ENCODE measurements at places on chromosomes 12 and 14.

DNA sequence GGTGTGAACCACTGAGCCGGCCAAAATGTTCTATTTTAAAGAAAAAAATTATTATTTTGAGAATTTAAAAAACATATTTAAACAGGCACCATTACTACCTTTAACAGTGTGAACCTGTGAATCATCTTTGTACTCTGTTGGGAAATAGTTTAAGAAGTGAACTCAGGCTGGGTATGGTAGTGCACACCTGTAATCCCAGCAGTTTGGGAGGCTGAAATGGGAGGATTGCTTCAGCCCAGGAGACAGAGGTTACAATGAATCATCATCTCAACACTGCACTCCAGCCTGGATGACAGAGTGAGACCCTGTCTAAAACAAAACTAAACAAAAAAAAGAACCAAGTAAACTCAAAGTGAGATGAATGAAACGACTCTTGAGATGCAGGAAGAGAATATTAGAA, 3.1 kb upstream of the WDR89 start:
- DNase-seq: no peak

GRCh38 chr14:101105045-101105444, 201.5 kb upstream of the RTL1 start:
- DNase-seq: no peak

GRCh38 chr12:108868781-108869180, 11.1 kb upstream of the DAO start:
- no peak for DNase-seq

DNA sequence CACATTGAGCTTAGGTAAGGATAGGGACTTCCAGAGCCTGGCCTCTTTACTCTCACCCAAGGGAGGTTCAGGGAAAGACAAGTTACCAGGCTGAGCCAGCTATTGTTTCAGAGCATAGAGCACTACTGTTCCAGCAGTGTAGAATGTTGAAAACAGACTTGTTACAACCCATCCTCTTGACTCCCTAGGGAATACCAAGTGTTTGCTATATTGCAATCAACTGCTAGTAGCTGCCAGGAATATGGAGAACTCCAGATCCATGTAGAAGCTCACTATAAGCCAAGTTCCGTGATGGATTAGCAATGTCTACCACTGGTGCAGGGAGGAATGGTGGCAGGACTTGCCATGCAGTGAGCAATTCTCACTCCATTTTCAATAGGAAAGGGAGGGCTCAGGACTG, 199.8 kb upstream of the RBM19 start:
- DNase-seq: no peak

DNA sequence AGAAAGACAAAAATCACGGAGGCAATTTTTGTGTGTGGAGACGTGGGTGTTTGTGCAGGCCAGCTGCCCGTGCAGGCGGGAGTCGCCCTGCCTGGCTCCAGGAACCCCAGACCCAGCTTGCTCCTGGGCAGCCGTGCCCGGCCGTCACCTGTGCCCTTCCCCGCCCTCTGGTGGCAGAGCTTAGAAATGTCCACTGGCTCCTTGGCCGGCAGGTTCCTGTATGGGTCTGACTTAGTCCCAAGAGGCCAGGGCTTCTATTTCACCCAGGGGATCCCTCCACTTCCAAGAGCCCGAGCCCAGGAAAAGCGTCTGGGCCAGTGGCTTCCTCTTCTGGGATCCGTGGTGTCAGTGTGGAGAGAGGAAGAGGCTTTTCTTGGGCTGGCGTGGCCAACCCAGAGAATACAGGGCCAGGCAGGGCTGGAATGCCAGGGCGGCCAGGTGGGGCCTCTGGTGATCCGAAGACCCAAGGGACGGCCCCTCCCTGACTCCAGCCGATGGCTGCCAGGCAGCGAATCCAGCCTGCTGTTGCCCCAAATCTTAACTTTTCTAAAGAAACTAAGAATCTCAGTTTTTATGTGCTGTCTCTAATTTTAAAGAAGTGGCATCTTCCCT, 120.9 kb downstream of the TMEM132C start:
- DNase-seq: no peak

DNA sequence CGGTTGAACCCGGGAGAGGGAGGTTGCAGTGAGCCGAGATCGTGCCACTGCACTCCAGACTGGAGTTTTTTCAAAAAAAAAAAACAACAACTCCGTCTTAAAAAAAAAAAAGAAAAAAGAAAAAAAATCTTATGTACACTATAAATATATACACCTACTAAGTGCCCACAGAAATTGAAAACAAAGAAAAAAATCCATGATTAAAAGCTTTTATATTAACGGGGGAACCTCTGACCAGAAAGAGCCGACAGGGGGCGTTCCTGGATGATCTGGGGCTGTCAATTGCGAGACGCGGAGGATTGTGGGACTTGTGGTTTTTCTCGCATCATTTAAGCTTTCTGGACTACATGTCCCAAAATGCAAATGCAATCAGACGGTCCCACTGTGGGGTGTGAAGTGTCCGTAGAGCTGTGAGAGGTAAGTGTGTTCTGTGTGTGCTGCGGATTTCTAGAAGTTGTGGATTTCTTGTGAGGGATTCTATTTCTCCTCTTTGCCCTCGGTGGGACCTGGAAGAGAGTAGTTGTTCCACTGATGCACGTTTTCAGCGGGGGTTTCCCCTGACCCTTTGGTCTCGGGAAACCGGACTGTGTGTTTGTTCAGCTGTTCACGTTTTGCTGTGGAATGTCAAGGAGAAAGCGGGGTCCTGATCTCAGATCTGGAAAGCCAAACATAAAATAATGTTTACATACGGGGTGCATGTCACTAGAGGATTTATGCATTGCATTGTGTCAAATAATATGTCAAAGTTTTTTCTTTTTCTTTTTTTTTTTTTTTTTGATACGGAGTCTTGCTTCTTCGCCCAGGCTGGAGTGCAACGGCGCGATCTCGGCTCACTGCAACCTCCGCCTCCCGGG, at the start of gene SIRT4:
SIRT4 (plus strand) TSS at position 360 of the 854 bp plus-strand sequence. CDS start 1,241 bp downstream, outside the sequence.
- DNase-seq: peak; percentile 76

GRCh38 chr14:29953501-29953900, 25.9 kb upstream of the PRKD1 start:
- DNase-seq: no peak

- DNase-seq: no peak
These were observed 46.0 kb upstream of the TCL1A start for GRCh38 chr14:95759941-95760340.

DNA sequence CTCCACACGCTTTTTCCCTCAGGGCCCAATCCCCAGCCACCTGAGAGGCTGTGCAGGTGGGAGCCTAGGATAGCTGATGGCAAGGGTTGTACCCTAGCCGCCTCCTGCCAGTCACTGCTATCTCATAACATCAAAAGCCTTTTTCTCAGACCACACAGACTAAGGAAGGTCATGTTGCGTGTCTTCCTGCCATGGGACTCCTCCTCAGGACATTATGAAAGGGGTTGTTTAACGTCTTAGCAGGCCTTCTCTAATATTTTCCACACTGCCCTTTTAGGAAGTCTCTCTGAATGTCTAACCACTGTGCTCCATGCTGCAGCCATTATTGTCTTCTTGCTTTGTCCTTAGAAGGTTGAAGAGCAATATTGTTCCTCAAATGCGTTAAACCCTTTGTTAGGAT, 7.6 kb upstream of the SMUG1 start:
- DNase-seq: no peak

DNA sequence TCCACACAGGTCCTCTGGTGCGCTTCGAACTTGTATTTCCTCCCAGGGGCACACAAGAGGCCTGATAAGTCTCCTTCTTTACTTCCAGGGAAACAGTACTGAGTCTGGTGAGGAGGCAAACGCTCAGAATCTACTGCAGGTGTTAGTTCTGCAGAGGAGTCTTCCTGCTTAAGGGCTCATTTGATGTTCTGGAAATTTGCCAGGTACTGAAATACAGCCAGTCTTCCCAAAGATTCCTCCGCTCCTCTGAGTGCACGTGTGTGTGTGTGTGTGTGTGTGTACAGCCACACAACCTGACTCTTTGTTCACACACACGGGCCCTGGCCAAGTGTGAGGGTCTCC, 92.0 kb downstream of the FBXL14 start:
- no peak for DNase-seq

DNA sequence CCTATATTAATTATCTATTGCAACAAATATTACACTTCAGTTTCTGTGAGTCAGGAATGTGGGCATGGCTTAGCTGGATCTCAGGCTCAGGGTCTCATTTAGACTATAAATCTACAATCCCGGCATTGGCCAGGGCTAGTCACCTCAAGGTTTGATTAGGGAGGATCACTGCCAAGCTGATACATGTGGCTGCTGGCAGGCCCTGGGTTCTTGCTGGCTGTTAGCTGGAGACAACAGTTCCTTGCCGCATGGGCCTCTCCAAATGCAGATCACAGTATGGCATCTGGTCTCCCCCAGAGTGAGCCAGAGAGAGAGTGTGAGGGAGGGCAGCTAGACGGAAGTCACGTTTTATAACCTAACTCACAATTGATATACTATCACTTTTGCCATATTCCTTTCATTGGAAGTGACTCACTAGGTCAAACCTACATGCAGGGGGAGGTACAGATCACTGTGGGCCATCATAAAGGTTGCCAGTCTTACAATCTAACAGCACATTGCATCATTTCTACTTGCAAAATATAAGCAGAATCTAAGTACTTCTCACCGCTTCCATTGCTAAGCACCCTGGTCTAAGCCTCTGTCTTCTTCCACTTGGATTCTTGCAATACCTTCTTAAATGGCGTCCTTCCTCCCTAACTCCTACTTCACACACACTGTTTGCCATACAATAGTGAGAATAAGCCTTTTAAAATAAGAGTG, 174.0 kb upstream of the ARHGAP5 start:
- DNase-seq: no peak

- no peak for DNase-seq
These were observed 957.7 kb downstream of the DIO2 start for GRCh38 chr14:79253576-79253975.

- no peak for DNase-seq
These were observed 141.1 kb downstream of the SLC15A5 start for GRCh38 chr12:16136219-16136988.

- DNase-seq: no peak
These were observed at the start of gene C14orf93 for GRCh38 chr14:23009939-23010726. Gene C14orf93 (minus strand): TSS chr14:23010143. CDS start chr14:22999023, 11,120 bp downstream.

- no peak for DNase-seq
These were observed 1165.1 kb upstream of the USP15 start for GRCh38 chr12:61095111-61095510.

DNA sequence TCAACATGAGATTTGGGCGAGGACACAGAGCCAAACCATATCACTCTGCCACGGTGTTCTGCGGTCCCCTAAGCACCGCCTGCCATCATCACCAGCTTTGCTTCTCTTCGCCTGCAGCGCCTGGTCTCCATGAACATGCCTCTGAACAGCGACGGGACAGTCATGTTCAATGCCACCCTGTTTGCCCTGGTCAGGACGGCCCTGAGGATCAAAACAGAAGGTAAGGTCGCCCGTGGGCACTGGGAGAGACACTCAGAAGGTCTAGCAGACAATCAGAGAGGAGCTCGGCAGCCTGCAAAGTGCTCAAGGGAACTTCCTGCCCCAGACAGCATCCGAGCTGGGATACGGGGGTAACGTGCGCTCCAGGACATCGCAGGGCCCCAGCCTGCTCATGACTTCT, 126.0 kb upstream of the FKBP4 start:
- DNase-seq: no peak

- DNase-seq: no peak
These were observed 229.1 kb downstream of the KCNC2 start for GRCh38 chr12:74980510-74980909.

GRCh38 chr12:116131176-116131575, 146.3 kb downstream of the MED13L start:
- no peak for DNase-seq

DNA sequence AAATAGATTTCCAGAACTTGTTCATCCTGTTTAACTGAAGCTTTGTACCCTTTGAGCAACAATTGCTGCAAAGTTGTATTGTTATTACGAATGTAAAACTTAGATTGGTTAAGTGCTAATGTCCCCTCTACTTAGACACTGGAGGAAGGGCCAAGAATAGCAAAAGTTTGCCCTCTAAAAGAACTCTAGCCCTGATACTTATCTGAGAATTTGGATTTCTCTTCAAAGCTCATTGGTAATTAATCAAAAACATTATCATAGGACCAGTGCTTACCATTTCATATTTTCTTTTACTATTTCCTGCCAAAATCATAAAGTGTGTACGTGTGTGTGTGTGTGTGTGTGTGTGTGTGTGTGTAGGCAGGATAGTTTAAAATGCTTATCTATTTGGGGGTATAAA, 58.2 kb downstream of the LMNTD1 start:
- no peak for DNase-seq

GRCh38 chr12:108622421-108622820, 11.3 kb downstream of the SELPLG start:
- DNase-seq: peak; percentile 4

- DNase-seq: no peak
These were observed 13.2 kb downstream of the HEBP1 start for GRCh38 chr12:12986775-12987331.

DNA sequence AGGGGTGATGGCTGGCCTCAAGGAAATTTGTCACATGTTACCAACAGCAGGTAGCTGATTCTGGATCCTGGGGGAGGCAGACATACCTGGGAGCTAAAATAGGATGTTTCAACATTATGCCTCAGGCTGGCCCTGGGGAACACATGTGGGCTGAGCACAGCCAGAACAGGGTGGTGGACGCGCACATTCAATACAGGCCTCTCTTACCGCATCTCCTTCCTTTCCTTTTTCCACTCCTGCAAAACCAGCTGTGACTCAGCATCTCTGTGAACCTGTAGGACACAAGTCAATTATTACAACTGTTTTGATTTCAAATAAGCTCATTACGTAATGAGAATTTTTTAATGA, 61.0 kb downstream of the NT5DC3 start:
- DNase-seq: no peak

Measured in NCI-H2081 treated with DMSO at 0.1 percent for 48 hours (cell line).